Stimulated activated CD8-positive, alpha-beta memory T cell treated with anti-CD3 and anti-CD28 coated beads, Interleukin-15, amount 100 ng/mL, for 24 hours (primary cell): ENCODE measurements at places on chromosomes 2 and 18.

GRCh38 chr2:198062826-198063225, 258.4 kb downstream of the PLCL1 start:
- DNase-seq, result no peak

- no peak for DNase-seq
Observed at GRCh38 chr2:118929059-118929458, 12.9 kb upstream of the MARCO start.

DNA sequence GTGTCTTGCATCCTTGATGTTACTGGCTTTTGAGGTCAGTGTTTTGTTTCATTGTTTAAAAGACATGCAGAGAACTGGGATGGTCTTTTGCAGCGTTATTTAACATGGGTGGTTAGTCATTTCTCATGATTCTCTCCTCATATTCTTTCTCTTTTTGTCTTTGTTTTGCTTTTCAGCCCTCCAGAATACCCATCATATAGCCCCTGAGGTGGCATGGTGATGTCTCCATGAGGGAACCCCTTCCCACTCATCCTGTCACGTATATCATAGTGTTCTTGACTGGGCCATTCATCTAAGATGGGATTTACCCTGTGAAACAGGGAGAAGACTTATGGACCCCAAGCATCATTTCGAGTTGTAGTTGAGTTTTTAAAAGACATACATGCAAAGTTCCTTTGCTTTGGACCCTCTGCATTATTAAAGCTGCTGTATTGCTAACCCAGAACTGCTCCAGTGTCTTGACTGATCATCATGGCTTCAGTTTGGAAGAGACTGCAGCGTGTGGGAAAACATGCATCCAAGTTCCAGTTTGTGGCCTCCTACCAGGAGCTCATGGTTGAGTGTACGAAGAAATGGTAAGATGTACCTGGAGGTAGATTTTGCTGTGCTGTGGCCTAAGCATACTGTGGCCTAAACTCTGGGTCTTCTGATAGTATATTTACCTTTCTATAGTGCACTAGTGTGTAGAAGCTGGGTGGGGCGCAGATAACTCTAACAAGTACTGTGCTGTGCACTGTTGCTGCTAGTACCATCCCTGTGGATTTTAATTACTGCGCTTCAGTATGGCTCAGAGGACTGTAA, 1.4 kb downstream of the EHBP1 start:
- no peak for DNase-seq

DNA sequence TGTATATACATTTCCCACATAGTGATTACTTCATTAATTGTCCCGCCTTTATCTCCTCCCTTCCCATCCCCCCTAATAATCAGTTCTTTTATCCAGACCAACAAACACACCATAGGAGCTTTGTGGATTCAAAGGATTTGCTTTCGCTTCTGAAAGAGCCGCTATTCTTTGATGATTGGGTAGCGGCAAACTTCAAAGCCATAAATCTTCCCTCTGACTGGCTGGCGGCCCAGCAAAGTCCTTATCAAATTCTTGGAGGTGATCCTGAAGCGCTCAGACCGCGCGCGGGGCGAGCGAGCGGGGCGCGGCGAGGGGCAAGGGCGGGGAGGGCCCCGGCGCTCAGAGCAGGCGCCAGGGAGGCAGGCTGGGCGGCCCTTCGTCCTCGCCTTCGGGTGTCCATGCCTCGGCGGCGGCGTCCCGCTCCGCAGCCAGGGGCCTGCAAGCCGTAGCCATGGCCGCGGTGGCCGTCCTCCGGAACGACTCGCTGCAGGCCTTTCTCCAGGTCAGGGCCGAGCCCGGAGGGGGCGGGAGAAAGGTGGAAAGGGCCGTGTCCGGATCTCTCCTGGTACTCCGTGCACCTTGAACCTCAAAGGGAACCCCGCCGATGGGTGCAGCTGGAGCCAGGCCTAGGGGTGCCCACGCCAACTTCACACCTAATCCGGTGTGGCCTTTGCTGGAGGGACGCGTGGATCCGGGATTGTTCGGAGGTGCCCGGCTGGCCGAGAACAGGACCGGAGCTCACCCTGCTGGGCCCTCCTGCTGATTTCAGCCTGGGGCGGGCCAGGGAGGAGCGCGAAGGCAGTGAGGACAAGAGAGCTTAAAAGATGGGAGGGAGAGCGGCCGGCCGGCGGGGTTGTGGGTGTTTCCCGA, at the start of gene SP5:
TSS of gene SP5 (plus strand) at position 276 of the 870 bp plus-strand sequence. CDS start at position 452, 176 bp downstream.
- no peak for DNase-seq
